ENCODE measurements at places on chromosomes 11 and 22.

DNA sequence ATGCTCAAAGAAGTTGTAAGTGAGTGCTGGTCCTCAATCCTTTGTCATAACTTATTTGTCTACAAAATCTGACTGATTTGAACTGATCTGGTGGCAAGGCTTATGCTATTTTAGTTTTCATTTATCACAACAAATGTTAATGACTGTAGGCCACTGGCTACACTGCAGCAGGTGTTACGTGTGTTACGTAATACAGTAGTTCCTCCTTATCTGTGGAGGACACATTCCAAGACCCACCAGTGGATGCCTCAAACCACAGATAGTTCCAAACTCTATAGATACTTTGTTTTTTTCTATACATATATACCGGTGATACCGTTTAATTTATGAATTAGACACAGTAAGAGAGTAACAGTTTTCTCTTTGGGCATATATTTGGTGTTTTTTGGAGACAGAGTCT, 7.0 kb downstream of the MADD start:
- DNase-seq = no peak

- no peak for DNase-seq
These were observed 82.3 kb downstream of the YAP1 start for GRCh38 chr11:102192349-102193066.

GRCh38 chr22:17496841-17497240, 66.5 kb upstream of the SLC25A18 start:
- no peak for DNase-seq

- no peak for DNase-seq
These were observed 16.9 kb downstream of the CLMP start for GRCh38 chr11:123178186-123178585.
